ENCODE measurements at places on chromosomes 6 and 20.
A peak's percentile ranks its signal among the peaks of the same experiment; 100 is the strongest.

DNA sequence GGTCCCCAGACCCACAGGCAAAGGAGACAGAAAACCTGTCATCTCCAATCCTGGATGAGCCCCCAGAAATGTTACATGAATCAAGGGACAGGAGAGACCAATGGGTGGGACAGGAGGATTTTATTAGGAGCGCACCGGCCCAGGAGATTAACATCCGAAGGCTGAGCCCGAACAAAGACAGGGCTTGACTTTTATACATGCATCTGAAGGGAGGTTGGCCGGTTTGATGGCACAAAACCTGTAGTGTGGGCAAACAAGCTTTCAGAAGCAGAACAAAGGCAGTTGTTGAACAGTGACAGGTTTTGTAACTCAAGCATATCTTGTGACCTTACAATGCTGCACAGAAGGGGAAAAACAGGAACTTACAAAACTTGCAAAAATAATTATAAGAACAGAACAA lies 83.9 kb upstream of the GPR6 start:
- no peak for DNase-seq

DNA sequence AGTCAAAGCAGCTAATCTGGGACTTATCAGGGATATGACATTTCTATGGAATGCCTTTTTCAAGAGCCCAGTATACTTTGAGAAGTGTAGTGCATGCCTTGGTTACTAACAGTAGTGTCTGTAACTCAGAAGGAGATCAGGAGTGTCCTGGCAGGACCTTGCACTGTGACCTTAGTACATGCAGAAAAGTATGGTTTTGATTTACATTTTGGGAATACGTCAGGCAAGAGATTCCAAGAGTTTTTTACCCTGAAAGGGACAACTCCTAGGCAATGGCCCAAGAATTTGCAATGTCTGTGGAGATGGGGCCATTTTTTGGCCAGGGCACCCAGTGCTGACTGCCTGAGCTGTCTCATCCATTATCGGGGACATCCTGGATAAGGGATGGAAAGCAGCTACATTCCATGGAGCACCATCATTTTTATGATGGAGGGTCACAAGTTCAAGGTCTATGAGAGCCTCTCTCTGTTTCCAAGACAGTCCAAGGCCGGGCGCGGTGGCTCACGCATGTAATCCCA lies 80.2 kb downstream of the FAM50B start:
- no peak for DNase-seq

DNA sequence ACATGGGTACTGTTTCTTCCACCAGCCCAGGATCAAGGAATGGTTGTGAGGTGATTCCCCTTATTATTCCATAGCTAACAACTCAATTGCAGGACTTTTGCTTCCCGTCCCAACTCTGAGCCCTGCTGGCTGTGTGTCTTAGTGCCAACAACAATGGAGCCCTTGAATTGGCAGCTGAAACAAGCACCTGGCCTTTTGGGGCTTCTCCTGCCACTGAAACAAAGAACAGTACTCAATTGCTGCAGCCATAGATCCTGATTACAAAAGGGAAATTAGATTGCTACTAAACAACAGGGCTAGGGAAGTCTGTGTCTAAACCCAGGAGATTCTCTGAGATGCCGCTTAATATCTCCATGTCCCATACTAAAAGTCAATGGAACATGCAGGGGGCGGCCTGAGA lies 61.3 kb upstream of the CARMIL1 start:
- DNase-seq, result no peak

- DNase-seq, result no peak
Observed at GRCh38 chr6:55953335-55953734, 77.9 kb upstream of the BMP5 start.

DNA sequence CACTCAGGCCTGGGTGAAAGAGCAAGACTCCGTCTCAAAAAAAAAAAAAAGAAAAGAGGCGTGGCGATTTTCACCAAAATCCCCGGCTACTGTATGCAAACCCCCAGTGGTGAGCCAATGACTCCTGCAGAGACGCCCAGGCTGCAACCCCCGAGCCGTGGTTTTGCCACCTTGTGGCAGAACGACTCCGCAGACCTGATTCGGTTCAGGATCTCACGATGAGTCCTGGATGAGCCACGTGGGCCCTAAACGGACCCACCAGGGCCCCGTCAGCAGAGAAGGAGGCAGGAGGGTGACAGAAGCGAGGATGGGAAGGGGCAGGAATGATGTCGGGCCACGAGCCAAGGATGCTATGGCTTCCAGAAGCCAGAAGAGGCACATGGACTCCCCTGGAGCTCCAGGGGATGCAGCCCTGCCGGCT lies 42.5 kb downstream of the SLC2A4RG start:
- DNase-seq, result no peak

GRCh38 chr6:36360241-36361054 lies 23.8 kb upstream of the BNIP5 start:
- peak; percentile 49 for DNase-seq

GRCh38 chr6:150347845-150348244 lies 21.0 kb upstream of the IYD start:
- DNase-seq, result no peak

DNA sequence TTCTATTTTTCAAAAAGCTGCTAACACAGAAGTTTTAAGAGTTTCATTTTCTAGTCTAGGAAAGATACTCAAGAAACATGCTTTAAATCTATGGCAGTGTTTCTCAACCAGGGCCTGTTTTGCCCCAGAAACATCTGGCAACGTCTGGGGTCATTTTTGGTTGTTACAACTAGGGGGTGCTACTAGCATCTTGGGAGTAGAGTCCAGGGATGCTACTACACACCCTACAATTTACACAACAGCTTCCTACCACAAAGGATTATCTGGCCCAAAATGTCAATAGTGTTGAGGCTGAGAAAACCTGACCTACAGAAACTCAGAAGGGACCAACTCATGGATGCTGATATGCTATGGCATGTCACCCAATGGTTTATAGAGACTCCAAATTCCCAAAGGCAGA lies 24.4 kb downstream of the SERAC1 start:
- DNase-seq, result no peak

DNA sequence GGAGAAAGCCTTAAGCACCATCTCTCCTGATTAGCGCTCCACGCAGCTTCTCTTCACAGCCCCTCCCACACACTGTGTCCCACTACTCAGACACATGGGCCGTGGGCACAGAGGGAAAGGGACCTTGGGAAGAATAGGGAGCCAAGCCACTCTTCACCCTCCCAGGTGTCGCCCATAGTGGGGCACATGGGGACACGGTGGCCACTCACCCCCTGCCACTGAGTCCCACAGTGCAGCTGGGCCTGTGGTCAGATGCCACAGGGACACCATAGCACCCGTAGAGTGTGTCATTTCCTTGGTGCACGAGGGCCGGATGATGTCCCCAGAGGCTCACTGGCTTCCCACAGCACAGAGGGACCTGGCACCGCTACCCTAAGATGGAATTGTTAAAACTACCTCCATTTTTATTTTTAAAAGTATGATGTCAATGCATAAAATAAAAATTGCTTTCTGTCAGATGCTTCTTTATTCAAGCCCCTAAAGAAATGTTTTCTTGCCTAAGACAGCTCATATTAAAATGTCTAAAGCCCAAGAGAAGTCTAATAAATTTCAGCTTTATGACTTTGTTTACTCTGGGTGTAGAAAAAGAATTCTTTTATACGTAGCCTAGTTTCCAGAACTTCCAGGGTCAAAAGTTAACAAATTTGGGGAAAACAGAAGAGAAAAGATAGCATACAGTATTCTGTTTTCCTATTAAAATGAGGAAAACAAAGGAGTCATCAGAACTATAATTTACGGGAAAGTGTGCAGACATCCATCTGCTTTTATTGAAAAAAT lies 191.0 kb upstream of the SNX9 start:
- DNase-seq, result no peak

- peak; percentile 57 for DNase-seq
Observed at GRCh38 chr6:24768361-24768760, 6.4 kb upstream of the GMNN start.

DNA sequence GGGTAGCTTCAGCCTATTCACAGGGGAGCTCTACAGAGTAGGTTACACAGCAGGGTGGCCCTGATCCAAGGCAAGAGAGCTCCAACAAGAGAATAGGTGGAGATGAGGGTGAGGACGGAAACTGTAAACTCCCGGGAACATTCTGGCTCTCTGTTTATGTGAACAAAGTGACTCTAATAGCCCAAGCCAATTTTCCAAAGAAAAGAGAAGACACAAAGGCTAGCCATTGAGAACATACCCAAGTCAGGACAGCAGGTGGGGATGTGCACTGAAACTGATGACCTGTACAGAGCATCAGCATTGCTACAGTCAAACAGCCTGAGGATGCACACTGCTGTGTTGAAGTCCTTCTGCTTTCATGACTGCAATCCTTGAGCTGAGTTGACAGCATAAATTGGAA lies 136.0 kb upstream of the TOP1 start:
- DNase-seq, result no peak

GRCh38 chr6:170177772-170178560 lies 112.9 kb downstream of the DLL1 start:
- no peak for DNase-seq

- no peak for DNase-seq
Observed at GRCh38 chr6:83309344-83309743, 116.2 kb downstream of the RWDD2A start.

DNA sequence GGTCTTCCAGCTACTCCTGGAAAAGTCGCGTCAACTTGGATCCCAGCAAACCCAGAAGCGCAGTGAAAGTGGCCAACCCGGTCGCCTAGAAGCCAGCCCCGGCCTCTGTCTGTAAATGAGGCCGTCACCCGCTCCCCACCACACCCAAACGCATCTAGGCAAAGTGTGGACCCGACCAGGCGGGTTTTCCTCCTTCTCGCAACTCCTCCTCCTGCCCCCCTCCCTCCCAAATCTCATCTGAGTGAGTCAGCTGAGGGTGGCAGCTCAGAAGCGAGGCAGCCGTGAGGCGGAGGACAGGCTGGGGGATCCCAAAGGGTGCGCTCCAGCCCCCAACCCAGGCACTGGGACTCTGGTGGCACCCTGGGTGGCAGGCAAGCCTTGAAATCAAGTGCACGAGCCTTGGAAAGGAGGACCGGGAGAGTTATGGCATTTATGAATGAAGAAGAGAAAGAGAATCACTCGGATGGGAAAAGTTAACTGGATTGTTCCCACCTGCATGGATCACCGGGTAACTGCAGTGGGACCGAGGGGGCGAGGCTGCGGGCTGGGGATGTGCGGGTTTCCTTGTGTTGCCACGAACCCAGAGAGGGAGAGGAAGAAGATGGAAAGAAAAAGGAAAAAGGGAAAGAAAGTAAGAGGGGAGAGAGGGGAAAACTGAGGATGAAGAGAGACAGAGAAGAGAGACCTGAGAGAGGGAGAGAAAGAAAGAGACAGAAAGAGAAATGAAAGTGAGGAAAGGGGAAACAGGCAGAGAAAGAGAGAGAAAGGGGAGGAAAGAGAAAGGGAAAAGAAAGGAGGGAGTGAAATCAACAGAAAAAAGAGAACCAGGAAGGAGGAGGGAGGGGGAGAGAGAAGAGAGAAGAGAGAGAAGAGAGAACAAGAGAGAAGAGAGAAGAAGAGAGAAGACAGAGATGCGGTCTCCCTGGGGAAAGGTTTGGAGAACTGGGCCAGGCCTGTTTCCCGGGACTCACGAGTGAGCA lies at the start of gene APCDD1L:
APCDD1L (minus strand) TSS at position 167 of the 980 bp plus-strand sequence. CDS start 692 bp downstream, outside the sequence.
- no peak for DNase-seq

DNA sequence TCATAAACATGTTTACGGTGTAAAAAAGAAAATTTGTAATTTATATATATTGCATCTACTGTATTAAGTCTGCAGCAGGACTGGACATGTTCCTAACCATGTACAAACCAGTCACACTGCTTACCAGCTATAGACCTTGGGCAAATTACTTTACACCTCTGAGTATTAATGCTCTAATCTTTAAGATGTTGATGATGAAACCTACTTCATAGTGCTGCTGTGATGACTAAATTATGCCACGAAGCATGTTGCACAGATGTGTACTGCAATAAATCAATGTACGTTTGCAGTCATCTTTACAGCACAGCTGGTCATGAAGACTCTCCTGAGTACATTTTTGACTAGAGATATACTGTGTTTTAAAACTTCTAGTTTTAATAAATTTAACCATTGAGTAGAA lies 42.6 kb downstream of the PRKN start:
- DNase-seq, result no peak

- DNase-seq, result no peak
Observed at GRCh38 chr20:56371977-56372376, 13.2 kb downstream of the FAM210B start.

- no peak for DNase-seq
Observed at GRCh38 chr6:113668641-113669408, 188.3 kb upstream of the MARCKS start.

DNA sequence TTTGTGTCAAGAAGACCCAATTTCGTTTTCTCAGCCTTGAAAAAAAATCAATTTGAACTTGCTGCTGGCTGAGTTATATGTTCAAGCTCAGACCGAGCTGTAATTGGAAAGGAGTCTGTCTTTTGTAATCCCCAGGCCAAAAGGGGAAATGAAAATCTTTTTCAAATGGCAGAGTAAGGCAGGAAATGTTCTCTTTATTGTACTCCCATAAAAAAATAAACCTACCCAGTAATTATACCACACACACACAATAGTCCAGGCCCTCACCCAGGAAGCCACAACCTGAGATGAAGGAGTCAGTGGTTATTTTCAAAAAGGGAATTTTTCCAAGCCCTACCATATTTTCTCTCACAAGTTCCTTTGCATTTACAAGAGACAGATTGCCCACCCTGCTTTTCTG lies 45.3 kb downstream of the CLIC5 start:
- DNase-seq, result no peak

- no peak for DNase-seq
Observed at GRCh38 chr6:27065183-27065582, 182.3 kb upstream of the PRSS16 start.

GRCh38 chr20:16607364-16608276 lies 34.4 kb upstream of the KIF16B start:
- no peak for DNase-seq

DNA sequence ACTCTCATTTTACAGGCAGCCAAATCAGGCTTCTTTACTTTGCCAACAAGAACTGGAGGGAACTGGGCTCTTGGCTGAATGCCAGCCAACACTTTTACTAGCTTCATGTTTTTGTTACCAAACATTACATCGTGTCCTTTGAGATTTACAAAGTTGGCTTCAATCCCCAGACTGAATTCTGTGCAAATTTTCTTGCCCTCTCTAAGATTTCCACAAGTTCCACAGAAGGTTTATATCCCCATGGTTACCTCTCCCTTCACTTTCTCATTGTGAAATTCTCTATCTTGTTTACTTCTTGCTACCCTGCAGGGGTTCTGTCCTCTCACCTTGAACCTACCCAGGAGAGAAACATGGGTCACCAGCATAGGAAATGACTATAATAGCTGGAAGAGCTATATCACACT lies 37.6 kb upstream of the PLCB1 start:
- DNase-seq, result peak; percentile 25

DNA sequence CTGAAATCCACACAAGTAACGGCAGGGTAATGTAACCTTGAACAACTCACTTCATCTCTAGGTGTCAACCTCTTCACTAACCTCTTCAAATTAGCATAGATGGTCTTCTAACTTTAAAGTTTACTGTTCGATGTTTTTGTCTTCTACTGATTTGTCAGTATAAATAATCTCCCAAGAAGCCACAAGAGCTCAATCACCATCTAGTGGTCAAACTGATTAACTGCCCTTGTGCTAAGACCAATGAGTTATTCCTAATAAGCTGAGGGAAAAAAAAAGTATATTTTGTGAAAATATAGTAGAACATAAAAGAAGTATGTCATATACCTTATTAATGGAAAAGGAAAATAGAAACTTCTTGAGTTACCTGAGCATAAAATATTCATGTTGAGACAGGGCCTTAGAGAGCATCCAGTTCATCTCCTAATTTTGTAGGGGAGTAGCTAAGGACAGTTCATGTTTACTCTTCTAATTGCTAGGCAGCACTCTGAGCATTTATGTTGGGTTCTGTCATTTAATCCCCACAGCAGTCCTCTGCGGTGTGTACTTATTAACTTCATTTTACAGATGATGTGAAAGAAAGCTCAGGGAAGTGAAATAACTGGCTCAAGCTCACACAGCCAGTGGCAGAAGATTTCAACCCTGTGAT lies 317.1 kb downstream of the ESR1 start:
- peak; percentile 38 for DNase-seq
